ENCODE measurements at places on chromosomes 11 and 22.
A peak's percentile ranks its signal among the peaks of the same experiment; 100 is the strongest.

DNA sequence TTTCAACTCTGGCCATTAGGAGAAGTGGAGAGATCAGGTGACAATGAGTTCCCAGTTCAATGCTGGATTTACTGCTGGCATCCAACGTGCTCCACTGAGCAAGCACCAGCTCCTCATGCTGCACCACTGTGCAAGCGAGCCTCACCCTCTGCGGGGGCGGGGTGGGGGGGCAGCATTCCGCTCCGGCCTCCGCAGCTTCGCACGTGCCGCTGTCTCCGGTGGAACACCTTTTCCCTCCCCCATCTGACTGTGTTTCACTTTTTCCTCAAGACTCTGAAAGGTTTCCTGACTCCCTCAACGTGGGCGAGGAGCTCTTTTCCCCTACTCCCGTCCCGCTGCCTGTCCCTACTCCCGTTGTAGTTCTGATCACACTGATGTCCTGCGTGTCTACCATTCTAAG is 835 bp upstream of the RHOD start:
- DNase-seq: no peak

- no peak for DNase-seq
Observed at GRCh38 chr11:61904539-61905048, 12.8 kb downstream of the RAB3IL1 start.

DNA sequence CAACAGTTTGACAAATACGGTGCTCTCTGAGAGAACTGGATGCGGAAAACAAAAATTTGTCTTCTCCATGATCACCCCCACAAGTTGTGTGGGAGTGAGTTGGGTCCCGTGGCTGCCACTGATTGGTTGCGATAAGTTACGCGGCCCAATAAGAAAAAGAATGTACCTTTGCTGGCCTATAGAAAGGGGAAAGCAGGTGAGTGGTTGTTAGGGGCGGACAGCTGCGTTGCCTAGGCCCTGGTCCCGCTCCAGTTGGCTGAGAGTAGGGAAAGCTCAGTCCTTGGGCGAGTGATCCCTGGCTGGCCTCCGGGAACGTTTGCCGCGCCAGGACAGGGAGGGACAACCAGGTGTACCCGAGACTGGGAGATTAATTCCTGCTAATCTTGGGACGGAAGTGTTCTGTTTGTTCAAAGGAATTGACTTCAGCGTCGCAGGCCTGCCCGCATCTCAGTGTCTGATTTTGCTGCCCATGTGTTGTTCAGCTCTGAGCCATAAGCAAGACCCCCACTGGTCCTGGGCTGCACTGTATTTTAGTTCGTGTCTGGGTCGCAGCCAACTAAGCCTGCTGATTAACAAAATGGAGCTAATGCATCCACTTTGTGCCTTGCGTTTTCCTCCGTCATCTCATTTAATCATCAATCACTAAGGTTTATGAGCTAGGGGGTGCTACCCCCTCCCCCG is 773 bp upstream of the SYVN1 start:
- peak; percentile 83 for DNase-seq

- DNase-seq: no peak
Observed at GRCh38 chr22:29139965-29140782, 65.5 kb upstream of the EMID1 start.

DNA sequence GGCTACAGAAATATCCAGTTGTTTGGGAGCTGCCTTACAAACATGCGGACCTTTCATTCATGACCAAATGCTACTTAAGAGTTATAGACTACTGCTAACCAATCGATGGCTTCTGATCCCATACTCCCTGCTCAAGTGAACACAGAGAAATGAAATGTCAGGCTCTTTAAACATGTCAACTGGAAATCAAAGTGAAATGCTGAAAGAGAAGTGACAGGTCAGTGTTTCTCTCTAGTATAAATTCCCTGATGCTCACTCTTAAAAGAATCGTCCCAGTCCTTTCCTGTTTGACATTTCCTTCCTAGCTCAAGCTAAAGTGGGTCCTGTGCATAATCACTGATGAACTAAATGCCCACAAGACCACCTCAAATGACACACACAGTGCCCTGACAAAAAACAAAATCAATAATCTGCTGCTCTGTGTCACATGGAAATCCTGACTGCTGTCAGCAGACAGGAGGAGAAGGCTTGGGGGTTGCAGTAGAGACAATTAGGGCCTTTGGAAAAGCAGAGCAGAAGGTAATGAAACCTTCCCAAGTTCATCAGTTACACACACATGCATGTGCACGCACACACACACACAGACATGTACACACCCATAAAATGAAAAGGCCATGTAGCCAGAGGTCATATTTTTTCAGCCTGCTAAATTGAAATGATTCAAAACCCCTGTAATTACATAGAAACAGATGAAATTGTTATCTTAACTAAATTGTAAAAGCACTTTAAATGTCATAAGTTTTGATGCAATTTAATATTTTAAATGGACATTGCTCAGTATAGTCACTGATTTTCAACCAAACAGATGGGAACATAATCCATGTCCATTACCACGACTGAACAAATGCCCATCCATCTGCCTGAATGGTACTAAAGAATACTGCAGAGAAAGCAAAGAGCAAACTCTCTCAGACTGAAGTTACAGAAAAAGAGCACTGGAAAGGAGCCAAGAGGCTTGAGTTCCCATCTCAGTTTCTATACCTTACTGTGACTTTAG is 330.7 kb downstream of the TTC28 start:
- DNase-seq: no peak

- DNase-seq: no peak
Observed at GRCh38 chr11:14444441-14445189, 55.0 kb downstream of the COPB1 start.

DNA sequence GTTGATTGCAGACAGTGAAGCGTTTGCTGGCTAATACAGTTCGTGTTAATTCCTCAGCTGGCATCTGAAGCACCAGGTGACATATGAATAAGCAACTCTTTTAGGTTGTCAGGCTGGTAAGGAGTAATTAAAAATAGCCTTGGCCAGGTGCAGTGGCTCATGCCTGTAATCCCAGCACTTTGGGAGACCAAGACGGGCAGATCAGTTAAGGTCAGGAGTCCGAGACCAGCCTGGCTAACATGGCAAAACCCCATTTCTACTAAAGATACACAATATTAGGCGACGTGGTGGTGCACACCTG is 74.9 kb downstream of the CECR2 start:
- DNase-seq: no peak

DNA sequence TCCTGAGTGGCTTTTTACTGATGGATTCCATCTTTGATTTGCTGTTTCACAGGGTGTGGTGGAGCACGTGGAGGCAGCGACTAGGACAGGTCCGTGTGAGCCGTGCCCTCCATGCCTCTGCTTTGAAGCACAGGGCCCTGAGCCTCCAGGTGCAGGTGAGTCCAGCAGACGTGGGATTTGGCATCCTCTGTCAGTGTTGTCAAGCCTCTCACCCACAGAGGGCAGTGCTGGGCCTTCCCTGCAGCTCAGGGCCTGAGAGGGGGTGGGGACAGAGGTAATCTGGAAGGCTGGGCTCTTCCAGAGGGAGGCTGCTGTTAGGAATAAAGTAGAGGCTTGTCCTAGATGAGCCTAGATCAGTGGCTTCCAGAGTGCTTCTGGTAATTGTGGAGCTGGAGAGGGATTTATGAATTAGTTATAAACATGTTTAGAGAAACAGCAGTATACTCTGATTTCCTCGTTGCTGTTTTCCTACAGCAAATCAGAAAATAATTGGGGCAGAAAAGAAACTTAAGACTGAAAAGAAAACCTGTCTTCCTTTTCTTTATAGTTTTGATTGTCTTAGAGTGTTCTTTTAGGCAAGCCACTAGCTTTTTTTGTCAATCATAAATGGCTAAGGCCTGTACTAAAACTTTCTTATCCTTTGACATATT is 65.0 kb downstream of the SFI1 start:
- DNase-seq: peak; percentile 54

GRCh38 chr22:39997939-39998726 is 3.4 kb downstream of the FAM83F start:
- DNase-seq: no peak

GRCh38 chr22:47172771-47173534 is 410.5 kb downstream of the TBC1D22A start:
- DNase-seq: no peak

DNA sequence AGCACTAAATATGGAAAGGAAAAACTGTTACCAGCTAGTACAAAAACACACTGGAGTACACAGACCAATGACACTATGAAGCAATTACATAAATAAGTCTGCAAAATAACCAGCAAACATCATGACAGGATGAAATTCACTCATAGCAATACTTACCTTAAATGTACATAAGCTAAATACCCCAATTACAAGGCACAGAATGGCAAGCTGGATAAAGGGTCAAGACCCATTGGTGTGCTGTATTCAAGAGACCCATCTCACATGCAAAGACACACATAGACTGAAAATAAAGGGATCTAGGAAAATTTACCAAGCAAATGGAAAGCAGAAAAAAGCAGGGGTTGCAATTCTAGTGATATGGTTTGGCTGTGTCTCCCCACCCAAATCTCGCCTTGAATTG is 44.0 kb upstream of the CALCA start:
- no peak for DNase-seq

DNA sequence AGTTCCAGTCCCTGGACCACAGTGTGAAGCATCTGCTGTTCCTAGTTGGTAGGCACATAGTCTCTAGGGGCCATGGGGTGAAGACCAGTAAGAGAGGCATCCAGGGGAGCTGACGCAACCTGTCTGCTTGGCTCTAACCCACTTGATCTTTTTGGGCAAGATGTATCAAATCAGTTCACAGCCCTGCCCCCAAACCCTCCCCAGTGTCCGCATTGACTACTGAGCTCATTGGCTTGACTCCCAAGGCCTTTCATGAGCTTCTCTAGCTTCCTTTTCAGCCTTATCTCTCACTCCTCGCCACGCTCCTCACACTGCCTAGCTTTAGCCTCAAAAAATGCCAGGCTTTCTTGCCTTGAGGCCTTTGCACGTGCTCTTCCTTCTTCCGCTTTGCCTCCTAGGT is 29.7 kb upstream of the ABCC8 start:
- no peak for DNase-seq

GRCh38 chr22:40665312-40665711 is 14.0 kb upstream of the MCHR1 start:
- no peak for DNase-seq

DNA sequence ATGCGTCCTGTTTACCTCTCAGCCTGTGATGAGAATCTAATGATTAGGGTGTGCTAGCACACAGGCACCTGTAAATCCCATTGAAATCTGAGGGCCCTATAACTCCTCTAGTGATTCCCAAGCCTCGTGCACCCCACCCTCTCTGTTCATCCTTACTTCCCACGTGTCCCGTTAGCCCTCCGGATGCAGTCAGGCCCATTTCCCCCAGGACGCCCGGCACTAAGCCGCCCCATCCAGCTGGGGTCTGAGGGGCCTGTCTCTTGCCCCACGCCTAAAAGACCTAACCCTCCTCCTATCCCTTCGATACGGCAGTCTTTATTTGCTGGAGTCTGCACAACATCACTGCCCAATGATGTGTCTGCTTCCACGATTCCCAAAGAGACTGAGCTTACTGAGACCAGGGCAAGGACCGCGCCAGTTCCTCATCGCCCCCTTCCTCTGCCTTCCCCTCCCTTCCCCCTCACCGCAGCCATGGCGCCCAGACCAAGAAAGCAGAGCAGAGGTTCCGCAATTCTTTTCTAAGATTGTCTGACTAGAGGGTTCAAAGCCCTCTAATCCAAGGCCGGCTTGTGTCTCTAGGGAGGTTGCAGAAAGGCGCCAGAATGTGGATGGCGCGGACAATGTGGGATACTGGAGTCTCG is 1.1 kb upstream of the FADS2 start:
- DNase-seq: no peak

- no peak for DNase-seq
Observed at GRCh38 chr11:124093330-124093729, 21.9 kb upstream of the VWA5A start.
